ENCODE measurements at places on chromosomes 2 and 18. TPM values are rescaled to one million over a fixed set of nuclear protein-coding genes. Genes with fewer than 3 reads are reported as not detected.

DNA sequence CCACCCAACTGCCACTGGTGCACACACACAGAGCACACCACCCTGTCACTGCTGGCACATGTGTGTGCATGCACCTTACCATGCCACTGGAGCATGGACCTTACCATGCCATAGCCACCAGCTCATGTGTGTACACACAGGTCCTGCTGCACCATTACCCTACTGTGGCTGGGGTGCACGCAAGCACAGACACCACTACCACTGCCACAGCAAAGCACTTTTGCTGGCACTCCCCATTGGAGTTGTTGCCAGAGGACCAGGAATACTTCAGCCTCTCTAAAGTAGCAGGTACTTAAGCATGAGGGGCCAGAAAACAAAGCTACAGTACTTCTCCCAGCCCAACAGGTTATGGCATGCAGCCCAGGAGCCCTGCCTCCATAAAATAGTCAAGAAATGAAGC, 404.8 kb downstream of the MBD2 start:
- no peaks in the 10 kb centered on the region for H3K27me3 ChIP-seq
- no peak overlapping the region for H3K4me3 ChIP-seq
- H3K27ac ChIP-seq = no peak overlapping the region
- DNase-seq = peak; percentile 49
- no peaks in the 10 kb centered on the region for H3K36me3 ChIP-seq

SCYGR4 gene
- polyA plus RNA-seq = not detected

PIAS2 gene
- 21.4 TPM for polyA plus RNA-seq

DNA sequence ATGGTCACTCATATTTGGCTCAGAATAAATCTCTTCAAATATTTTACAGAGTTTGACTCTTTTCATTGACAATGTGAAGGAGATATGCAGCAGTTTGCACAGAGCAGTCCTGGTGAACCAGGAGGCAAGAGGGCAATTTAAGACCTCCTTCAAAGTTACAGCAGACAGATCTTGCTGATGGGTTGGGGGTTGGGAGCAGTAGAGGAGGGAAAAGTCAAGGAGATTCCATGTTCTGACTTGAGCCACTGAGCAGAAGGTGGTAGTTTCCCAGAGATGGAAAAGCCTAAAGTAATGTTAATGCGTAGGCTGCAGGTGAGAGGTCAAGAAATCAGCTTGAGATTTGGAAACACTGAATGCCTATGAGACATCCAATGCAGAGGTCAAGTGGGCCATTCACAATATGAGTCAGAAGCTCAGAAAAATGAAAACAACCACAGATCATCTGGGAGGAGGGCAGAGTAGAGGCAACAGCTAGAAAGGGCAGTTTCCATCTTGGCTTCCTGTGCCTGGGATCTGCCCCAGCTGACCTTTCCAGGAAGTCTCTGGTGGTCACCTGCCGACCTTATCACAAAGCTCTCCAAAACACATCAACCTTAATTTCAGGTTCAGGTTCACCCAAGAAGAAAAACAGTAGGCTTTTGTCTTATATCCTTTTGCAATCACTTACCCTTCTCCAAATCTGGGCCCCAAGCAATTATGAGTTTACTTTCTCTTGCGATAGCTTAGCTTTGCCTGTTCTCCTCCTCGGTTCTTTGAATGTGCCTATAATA, 197.5 kb upstream of the ARL4C start:
- no peaks in the 10 kb centered on the region for H3K27me3 ChIP-seq
- peaks cover 12% of the 10 kb centered on the region for H3K4me1 ChIP-seq
- no peak overlapping the region for H3K27ac ChIP-seq

WDR33 gene
- polyA plus RNA-seq = 47.3 TPM

- H3K27me3 ChIP-seq = peaks cover 6% of the 10 kb centered on the region
- no peak overlapping the region for H3K4me3 ChIP-seq
- no peak for DNase-seq
- no peak overlapping the region for H3K27ac ChIP-seq
Measured at GRCh38 chr2:224143526-224143925, 104.4 kb upstream of the SERPINE2 start.

DNA sequence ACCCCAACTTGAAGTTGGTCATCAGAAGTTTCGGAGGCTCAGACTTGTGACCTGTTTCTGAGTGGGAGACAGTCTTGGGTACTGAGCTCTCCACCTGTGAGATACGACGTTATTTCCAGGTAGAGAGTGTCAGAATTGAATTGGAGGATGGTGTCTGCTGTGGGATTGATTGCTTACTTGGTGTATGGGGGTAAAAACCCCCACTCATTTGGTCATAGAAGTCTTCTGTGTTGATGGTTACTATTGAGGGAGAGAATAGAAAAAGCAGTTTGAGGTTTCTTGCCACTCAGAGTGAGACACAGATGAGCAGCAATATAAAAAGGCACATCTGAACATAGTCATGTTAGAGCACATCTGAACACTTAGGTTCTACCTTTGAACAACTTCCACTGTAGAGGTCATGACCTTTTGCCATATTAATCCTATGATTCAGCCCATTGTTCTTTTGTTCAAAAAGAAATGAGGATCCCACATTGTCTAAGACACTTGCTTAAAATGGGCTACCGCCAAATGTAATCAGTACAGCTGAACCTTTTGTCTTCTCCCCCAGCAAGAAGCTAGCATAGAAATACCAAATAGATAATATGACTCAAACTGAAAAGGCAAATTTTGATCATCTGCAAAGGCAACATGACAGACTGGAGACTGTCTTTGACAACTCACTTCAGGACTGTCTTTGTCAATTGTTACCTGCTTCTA, 73.3 kb downstream of the NAB1 start:
- H3K4me1 ChIP-seq = no peaks in the 10 kb centered on the region
- H3K4me3 ChIP-seq = no peak overlapping the region
- H3K27me3 ChIP-seq = no peaks in the 10 kb centered on the region
- no peak overlapping the region for H3K27ac ChIP-seq

RGPD4 gene
- polyA plus RNA-seq = not detected

FAM161A gene
- 28.3 TPM for polyA plus RNA-seq

GLB1L gene
- polyA plus RNA-seq = 17.4 TPM

ABCB11 gene
- 0.02 TPM for polyA plus RNA-seq

DNA sequence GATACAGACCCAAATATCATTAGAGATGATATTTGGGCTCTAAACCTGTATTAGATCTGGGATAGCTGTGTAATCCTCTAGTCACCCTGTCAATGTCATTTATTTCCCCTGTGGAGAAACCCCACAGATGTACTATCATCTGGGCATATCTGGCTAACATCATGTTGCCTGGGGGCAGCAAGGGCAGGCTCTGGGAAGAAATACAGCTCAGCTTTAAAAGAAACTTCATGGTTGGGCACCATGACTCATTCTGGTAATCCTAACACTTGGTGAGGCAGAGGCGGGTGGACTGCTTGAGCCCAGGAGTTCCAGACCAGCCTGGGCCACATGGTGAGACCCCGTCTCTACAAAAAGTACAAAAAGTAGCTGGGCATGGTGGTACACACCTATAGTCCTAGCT, 282.5 kb downstream of the SLC8A1 start:
- H3K27me3 ChIP-seq = no peaks in the 10 kb centered on the region
- no peak for DNase-seq
- H3K4me1 ChIP-seq = no peaks in the 10 kb centered on the region
- no peak overlapping the region for H3K27ac ChIP-seq
- H3K36me3 ChIP-seq = no peaks in the 10 kb centered on the region

GRCh38 chr2:165790466-165790865, 3.6 kb downstream of the GALNT3 start:
- H3K4me1 ChIP-seq = peaks cover 7% of the 10 kb centered on the region
- H3K27ac ChIP-seq = no peak overlapping the region
- no peak overlapping the region for H3K4me3 ChIP-seq
- H3K27me3 ChIP-seq = peaks cover 15% of the 10 kb centered on the region
- DNase-seq = no peak

DNA sequence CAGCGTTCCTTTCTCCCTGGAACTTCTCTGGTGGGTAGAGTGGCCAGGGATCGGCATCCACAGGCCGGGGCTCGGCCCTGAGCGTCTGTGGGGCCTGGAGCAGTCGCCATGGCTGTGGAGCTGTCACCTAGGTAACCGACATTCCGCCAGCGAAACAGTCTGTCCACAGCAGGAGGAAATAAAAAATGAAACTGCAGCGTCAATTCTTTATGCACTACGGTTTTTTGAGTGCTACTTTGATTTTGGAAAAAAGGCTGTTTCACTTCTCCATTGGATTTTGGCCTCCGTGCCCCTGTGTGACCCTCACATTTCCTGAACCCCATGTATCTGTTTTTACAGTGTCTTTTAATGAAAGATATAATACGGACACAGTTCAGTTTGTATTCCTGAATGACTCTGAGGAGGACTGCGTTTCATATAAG, 163.4 kb downstream of the LDLRAD4 start:
- H3K27ac ChIP-seq = peak overlapping the region; percentile 82
- H3K4me3 ChIP-seq = peak overlapping the region; percentile 9
- peak; percentile 78 for DNase-seq
- H3K36me3 ChIP-seq = no peaks in the 10 kb centered on the region
- H3K27me3 ChIP-seq = no peaks in the 10 kb centered on the region

All from left lung (tissue), 14 donors.